ENCODE measurements at places on chromosomes 1 and 21. TPM values are rescaled to one million over a fixed set of nuclear protein-coding genes. Genes with fewer than 3 reads are reported as not detected.

DNA sequence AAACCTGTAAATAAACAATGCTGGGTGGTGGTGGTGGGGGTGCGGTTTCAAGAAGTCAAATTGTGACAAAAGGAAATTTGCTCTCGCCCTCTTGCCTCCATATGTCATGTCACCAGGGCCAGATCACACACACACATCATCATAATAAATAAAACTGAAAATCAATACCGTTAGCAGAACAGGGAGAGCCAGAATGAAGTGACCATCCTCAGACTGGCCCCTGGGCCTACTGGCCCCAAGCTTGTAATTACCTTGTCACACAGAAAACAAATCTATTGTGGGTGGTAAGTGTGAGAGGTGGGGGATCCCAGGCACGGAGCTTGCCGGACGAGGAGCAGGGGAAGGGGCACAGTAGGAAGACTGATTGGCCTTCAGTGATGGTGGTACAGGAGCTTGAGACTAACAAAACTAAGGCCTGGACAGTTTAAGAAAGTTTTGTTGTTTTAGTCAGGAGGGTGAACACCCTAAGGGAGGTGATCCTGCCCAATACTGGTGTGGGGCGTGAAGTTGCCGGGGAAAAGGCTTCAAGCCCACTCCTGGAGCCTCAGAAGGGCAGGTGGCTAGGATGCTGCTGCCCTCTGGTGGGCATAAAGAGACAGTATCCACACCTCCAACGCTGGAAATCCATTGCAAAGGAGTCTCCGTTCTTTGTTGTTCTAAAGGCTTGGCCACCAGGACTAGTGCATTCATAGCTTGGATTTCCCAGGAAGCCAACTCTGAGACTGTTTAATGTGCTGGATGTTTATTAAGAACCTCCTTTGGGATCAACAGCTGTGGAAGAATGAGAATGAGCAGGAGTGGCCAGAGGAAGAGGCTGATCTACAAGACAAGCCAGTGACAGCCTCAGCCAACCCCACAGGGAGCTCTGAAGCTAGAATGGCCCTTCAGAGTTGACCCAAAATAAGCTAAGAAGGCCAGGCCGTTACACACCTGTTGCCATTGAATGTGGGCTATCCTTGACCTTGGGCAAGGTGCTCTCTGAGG lies 8.1 kb upstream of the C1orf216 start:
- DNase-seq = no peak

DNA sequence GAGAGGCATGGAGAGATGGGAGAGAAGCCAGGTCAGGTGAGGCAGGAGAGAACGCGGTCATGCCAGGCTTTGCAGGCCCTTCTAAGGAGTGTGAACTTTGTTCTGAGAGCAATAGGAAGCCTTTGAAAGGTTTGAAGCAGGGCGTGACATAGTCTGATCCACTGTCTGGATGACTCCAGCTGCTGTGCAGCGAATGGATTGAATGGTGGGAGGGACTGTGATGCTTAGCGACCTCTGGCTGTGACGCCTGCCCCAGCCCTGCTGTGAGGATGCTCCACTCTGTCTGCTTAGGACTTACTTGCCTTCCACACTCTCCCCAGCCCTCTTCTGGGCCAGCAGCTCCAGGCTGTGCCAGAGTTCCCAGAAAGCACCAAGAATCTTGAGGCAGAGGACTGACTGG lies 41.8 kb upstream of the POU3F1 start:
- no peak for DNase-seq

OR14A16 gene
- not detected for total RNA-seq

DNA sequence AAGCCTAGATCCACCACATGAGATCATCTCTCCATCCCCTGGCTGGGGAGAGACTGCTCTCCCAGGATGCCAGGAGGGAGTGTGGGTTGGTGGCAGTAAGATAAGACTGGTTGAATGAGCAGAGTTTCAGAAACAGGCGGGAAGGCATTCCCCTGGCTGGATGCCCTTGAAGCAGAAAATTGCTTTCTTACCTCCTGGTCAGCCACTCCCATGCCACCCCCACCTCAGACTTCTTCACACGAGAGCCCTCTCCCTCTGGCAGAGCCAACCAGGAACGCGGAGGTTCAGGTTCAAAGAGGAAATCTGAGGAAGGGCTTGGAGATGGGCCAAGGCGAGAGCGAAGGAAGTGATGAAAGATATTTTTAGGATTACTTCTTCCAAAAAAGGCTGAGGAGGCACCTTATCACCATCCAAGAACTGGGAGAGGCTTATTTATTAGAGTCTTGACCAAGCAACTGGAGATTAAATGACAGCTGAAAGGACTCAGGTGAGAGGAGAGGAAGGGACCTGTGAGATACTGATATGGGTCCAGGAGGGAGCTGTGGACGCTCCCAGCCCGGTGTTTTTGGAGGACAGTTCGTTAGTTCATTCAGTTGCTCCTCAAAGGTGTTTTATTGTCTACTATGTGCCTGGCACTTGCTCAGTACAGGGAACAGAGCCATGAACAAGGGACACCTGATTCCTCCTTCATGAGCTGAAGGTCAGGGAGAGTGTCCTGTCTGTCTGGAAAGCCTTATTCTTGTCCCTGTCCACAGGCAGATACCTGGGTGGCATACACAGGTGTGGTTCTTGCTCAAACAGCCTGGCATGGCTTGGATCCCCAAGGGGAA lies 18.9 kb upstream of the SLC26A9 start:
- DNase-seq = no peak

DNA sequence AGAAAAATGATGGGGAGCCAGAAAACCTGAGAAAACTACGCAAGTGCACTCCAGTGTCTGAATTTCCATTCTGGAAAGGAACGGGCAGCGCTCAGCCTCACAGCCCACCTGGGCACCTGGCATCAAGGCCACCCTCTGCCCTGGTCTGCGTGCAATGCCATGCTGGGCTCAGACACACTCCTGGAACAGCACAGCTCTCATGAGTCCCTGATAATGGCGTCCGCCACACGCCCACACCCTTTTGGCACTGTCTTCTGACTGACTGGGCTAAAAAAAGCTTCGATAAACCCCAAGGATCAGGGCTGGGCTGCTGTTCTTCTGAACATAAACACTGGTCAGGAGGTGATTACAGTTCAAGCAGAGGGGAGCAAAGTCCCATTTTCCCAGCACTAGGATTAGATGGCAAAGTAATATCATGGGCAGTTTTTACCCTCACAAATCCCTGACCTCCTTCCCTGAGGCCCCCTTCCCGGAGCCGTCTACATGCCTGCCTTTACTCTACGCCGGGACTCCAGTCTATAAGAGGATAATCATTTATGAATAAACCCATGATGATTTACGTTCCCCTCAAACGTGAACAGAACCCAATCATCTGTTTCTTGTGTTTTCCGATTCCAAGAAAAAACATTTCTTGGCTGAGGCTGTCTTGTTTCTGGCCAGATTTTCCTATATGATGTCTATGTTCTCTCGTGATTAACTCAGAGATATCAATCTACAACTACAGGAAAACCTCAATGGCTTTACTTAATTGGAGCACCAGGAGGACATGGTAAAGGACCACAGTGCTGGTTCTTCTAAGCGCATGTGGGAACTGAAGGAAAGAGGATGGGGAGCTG lies 22.6 kb downstream of the RCAN1 start:
- no peak for DNase-seq

GRCh38 chr1:238789916-238790667 lies 596.3 kb upstream of the CHRM3 start:
- DNase-seq = no peak

ADAMTS1 gene
- total RNA-seq = 5.1 TPM

- no peak for DNase-seq
Measured at GRCh38 chr1:54968551-54968950, 11.9 kb upstream of the TMEM61 start.

DMRTA2 gene
- total RNA-seq = not detected

GRCh38 chr1:26408604-26409003 lies 2.0 kb upstream of the LIN28A start:
- DNase-seq = peak; percentile 71

DCST1 gene
- total RNA-seq = under 0.01 TPM

EXO1 gene
- 3.5 TPM for total RNA-seq

TSPEAR gene
- total RNA-seq = not detected

DNA sequence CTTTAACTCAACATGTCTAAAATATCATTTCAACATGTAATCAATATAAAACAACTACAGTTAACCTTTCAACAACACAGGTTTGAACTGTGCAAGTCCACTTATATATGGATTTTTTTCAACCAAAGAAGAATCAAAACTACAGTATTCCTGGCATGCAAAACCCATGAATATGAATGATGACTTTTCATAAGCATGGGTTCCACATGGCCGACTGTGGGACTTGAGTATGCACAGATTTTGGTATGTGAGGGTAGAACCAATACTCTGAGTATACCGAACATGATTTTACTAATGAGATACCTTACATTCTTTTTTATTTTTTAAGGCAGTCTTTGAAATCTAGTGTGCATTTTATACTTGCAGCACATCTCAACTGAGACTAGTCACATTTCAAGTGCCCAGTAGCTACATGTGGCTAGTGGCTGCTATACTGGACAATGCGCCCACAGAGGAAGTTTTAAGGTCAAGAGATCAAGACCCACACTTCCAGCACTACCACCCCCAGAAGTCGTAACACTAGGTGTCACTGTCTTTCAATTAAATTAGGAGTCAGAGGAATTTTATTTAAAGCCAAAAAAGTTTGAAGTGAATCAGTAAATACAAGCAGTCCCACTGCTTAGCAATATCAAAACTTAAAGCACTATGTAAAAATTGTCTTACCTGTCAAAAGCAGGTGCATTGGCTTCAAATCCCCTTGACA lies 40.0 kb downstream of the SYNJ1 start:
- peak; percentile 5 for DNase-seq

GRCh38 chr1:113422315-113423068 lies 32.2 kb downstream of the MAGI3 start:
- no peak for DNase-seq

UCK2 gene
- 43.9 TPM for total RNA-seq

GRCh38 chr1:3633344-3634058 lies 8.7 kb downstream of the TPRG1L start:
- DNase-seq = no peak

GRCh38 chr1:160344241-160344640 lies 1.1 kb downstream of the NCSTN start:
- no peak for DNase-seq

PLA2G2F gene
- total RNA-seq = under 0.01 TPM

DNA sequence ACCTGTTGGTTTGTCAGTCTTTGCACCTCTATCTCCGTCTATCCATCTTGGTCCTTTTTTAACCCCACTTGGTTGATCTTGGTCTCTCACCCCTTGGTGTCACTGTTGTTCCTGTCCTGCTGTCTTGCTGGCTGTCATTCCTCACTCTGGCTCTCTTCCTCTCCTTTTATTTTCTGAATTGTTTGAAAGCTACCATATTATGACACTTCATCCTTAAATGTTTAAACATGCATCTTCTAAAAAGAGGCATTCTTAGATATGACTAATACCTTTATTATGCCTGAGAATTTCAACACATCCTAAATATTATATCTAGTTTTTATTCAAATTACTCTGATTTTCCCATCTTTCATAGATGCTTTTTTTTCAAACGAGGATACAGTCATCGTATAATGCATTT lies 37.0 kb downstream of the BACH1 start:
- no peak for DNase-seq

- DNase-seq = peak; percentile 92
Measured at GRCh38 chr1:244319283-244320132, 132.2 kb downstream of the ADSS2 start.

SLFNL1 gene
- total RNA-seq = 1.6 TPM

DNA sequence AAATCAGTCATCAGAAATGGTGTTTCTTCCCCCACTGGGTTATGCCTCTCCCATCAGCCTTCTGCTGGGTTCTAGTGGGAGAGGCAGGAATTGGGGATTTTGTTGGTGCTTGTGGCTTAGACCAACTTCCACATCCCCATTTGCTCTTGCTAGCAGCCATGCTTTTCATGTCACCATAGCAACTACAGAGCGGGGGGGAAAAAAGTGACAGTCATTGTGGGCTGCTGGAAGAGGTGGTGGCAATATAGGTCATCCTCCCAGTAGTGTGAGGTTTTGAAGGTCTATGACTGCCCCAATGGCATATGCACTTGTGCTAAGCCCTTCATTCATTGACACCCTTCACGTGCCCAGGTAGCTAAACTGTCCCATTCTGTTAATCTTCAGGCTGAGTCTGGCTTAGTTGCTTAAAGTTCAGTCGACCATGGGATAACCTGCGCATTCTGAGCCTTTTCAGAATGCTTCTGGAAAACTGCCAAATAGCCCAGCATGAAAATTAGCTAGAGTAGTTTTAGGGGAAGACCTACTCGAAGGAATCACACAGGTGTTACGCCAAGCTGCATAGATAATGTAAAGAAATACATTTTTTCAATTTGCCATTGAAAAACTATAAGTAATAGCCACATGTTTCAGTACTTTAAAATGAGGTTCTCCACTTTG lies 53.7 kb upstream of the ZNF326 start:
- DNase-seq = peak; percentile 90

GRCh38 chr1:42418516-42418915 lies 37.3 kb downstream of the ZMYND12 start:
- DNase-seq = no peak

- DNase-seq = no peak
Measured at GRCh38 chr1:20472860-20473711, 12.9 kb downstream of the CAMK2N1 start.

NMNAT2 gene
- total RNA-seq = under 0.01 TPM

USH2A gene
- under 0.01 TPM for total RNA-seq

ELF3 gene
- total RNA-seq = 1.3 TPM

DNA sequence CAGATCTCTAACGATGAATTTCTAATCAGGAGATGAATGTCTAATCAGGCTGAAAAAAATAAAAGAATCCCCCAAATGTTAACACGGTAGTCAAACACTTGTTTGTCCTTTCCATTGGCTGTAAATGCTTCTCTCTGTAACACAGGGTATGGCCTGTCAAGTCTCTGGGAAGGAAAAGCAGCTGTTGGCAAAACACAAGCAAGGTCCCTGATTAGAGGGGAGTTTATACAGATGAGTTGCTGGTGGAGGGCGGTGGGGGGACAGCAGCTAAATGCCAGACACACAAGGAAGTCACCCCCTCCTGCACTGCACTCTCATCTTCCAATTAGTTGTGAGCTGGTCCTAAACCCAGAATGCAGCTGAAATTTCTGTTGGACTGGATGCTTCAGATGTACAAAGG lies 51.0 kb downstream of the PGBD5 start:
- no peak for DNase-seq

RHBG gene
- total RNA-seq = not detected

UTS2 gene
- total RNA-seq = not detected

DMBX1 gene
- not detected for total RNA-seq

GRCh38 chr1:224251741-224252146 lies 68.7 kb downstream of the DEGS1 start:
- DNase-seq = no peak

DNA sequence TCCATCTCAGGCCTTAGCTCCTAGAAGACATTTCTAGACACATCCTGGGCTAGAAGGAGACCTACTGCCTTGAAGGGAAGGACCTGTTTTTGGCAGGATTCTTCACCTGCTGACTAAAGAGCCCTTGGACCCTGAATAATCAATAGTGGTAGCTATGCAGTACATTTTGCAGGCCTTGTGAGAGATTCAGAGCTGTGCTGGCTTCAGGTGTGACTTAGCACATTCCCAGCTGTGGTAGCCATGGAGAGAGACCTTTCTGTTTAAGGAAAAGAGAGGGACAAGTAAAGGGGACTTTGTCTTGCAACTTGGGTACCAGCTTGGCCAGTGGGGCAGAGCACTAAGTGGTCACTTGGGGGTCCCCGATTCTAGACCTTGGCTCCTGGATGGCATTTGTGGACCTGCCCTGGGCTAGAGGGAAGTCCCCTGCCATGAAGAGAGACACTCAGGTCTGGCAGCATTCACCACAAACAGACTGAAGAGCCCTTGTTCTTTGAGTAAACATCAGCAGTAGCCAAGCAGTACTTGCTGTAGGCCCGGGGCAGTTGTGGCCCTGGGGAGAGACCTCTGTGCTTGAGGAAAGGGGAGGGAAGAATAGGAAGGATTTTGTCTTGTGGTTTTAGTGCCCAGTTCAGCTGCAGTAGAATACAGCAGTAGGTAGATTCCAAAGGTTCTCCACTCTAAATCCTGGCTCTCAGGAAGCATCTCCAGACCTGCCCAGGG lies 26.2 kb upstream of the CD1A start:
- no peak for DNase-seq

All from hematopoietic multipotent progenitor cell (in vitro differentiated cells).